ENCODE measurements at places on chromosomes 6 and 20. TPM values are rescaled to one million over a fixed set of nuclear protein-coding genes. Genes with fewer than 3 reads are reported as not detected.

The ADGB gene
- not detected for total RNA-seq

The MACROD2 gene
- under 0.01 TPM for total RNA-seq

GRCh38 chr20:10300582-10301446 is 82.2 kb downstream of the SNAP25 start:
- no peak for DNase-seq

GRCh38 chr6:85403331-85404015 is 46.4 kb upstream of the NT5E start:
- peak; percentile 90 for DNase-seq

GRCh38 chr6:2259002-2259494 is 13.6 kb upstream of the GMDS start:
- DNase-seq, result no peak

GRCh38 chr20:46820682-46821081 is 74.0 kb upstream of the EYA2 start:
- DNase-seq, result no peak

DNA sequence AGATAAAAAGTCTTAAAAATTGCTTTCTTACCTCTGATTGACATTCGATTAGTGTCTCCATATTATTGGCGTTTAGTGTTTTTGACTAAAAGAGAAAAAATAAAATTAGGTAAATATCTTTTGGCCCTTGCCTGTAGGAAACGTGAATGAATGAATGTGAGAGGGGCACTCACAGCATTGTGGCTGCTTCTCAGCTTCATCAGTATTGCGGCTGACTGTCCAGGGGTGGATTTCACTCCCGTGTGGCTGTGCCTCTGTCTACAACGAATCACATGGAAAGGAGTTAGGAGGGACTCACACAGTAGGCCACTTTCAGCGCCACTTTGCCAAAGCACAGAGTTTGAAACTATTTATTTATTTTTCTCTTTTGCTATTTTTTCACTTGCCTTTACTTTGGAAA is 844 bp downstream of the TAGAP start:
- DNase-seq, result no peak

DNA sequence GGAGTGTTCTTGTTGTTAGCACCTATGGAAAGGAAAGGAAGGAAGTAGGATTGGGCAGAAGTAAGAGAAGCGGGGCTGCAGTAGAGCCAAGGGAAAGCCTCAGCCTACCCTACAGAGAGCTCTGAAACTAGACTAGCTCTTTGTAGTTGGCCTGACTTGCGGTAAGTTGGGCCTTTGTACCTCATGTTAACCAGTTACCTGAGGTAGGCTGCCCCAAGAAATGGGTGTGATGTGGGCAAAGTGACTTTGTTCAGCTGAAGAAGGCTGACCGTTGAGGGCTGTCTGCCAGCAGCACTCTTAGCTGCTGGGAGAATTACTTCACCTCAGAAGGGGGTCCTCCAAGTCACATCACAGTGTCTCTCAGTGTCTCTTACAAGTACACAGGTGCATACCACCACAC is 54.9 kb upstream of the FAM184A start:
- DNase-seq, result no peak

All from lung microvascular endothelial cell (primary cell).